ENCODE measurements at places on chromosomes 6 and 20. TPM values are rescaled to one million over a fixed set of nuclear protein-coding genes. Genes with fewer than 3 reads are reported as not detected.

DNA sequence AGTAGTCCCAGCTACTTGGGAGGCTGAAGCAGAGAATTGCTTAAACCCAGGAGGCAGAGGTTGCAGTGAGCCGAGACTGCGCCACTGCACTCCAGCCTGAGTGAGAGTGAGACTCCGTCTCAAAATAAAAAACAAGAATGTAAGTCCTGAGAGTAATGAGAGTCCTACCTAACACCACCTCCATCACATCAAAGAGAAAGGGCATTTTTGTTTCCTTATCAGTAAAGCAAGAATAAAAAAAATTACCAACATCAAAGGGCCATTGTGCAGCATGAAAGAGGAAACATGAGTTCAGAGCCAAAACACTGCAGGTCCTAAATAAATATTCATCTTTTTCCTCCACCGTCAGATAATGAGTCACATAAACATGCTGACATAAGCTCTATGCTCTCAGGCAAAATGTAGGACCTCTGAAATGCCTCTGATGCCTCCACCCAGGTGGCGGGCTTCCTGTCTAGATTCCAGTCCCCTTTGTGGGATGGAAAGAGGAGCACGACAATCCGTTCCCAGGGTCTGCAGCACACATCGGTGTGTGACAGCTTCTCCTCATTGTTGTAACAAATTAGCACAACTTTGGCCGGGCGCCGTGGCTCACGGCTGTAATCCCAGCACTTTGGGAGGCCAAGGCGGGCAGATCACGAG, 7.2 kb downstream of the ATP9A start:
- H3K27ac ChIP-seq, result peak overlapping the region; percentile 29
- no peaks in the 10 kb centered on the region for H3K27me3 ChIP-seq

ZFP57 gene
- total RNA-seq, result not detected

- H3K36me3 ChIP-seq, result no peaks in the 10 kb centered on the region
- H3K4me3 ChIP-seq, result peak overlapping the region; percentile 96
- peak overlapping the region; percentile 92 for H3K27ac ChIP-seq
- H3K27me3 ChIP-seq, result peaks cover 32% of the 10 kb centered on the region
- H3K4me1 ChIP-seq, result peaks cover 39% of the 10 kb centered on the region
- DNase-seq, result peak; percentile 38
Observed at GRCh38 chr6:7108196-7108963, 619 bp downstream of the RREB1 start.

PHACTR1 gene
- 10.3 TPM for total RNA-seq

DNA sequence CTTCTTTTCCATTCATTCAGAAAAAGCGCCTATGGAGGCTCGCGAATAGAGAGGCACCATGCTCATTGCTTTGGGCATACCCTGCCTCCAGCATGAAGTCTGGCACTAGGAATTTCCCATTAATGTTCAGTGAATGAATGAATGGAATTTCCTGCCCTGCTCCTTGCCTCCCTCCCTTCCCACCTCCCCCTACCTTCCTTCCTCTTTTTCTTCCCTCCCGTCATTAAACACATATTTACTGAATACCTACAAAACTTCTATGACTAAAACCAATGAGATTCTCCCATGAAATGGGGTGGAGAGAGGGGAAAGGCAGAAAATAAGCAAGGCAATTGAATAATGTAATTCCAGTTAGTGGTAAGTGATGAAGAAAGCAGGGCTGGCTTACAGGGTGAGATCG, 213.8 kb upstream of the AGPAT4 start:
- no peaks in the 10 kb centered on the region for H3K36me3 ChIP-seq
- DNase-seq, result no peak
- no peak overlapping the region for H3K4me3 ChIP-seq
- H3K4me1 ChIP-seq, result peaks cover 5% of the 10 kb centered on the region
- H3K27me3 ChIP-seq, result no peaks in the 10 kb centered on the region

GRCh38 chr6:149013586-149014344, 266.9 kb downstream of the UST start:
- H3K4me3 ChIP-seq, result no peak overlapping the region
- DNase-seq, result no peak
- peaks cover 4% of the 10 kb centered on the region for H3K4me1 ChIP-seq
- H3K27ac ChIP-seq, result peak overlapping the region; percentile 30
- no peaks in the 10 kb centered on the region for H3K36me3 ChIP-seq
- H3K27me3 ChIP-seq, result no peaks in the 10 kb centered on the region

- DNase-seq, result no peak
- H3K4me1 ChIP-seq, result peaks cover 18% of the 10 kb centered on the region
- H3K27me3 ChIP-seq, result no peaks in the 10 kb centered on the region
Observed at GRCh38 chr6:89975991-89976693, 81.9 kb downstream of the GJA10 start.

- H3K27me3 ChIP-seq, result no peaks in the 10 kb centered on the region
- H3K36me3 ChIP-seq, result no peaks in the 10 kb centered on the region
- no peak overlapping the region for H3K4me3 ChIP-seq
- H3K27ac ChIP-seq, result no peak overlapping the region
- H3K4me1 ChIP-seq, result peaks cover 8% of the 10 kb centered on the region
Observed at GRCh38 chr6:7236306-7237209, 76.4 kb downstream of the SSR1 start.

DNA sequence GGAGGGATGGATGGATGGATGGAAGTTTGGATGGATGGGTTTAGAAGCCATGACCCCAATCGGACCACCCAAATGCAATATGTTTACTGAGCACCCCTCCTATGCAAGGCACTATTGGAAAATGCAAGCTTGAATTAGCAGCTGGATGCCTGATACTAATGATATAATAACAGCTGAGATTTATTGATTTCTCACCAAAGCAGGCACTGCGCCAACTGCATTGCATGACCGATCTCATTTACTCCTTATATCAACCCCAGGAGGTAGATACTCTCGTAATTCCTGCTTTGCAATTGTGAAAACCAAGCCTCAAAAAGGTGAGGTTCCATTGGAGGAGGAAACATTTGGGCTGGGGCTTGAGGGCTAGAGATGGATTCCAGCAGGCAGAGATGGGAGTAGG, 89.7 kb downstream of the KCNB1 start:
- no peak for DNase-seq
- H3K4me1 ChIP-seq, result peaks cover 10% of the 10 kb centered on the region
- H3K27ac ChIP-seq, result no peak overlapping the region
- H3K4me3 ChIP-seq, result no peak overlapping the region
- H3K27me3 ChIP-seq, result no peaks in the 10 kb centered on the region
- H3K36me3 ChIP-seq, result no peaks in the 10 kb centered on the region

DNA sequence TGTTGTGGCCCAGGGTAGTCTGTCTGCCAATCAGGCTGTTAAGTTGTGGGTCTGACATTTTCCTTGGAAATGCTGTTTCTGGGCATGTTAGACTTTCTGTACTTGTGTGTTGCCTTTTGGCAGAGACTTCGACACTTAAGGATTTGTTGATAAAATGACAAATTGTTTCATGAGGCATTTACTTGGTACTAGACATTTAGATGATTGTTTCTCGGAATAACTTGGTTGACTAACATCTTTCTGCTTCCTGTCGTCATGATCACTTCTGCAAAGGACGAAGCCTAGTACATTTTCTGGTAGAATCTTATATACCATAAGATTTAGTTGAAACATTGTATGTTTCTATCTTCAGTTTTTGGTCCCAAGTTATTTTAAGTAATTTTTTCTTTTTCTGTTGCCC, 34.1 kb downstream of the UTRN start:
- no peaks in the 10 kb centered on the region for H3K36me3 ChIP-seq
- no peak overlapping the region for H3K27ac ChIP-seq
- H3K27me3 ChIP-seq, result no peaks in the 10 kb centered on the region
- no peak overlapping the region for H3K4me3 ChIP-seq
- DNase-seq, result no peak

- DNase-seq, result peak; percentile 36
- H3K27me3 ChIP-seq, result peaks cover 73% of the 10 kb centered on the region
- peaks cover 12% of the 10 kb centered on the region for H3K4me1 ChIP-seq
- H3K36me3 ChIP-seq, result no peaks in the 10 kb centered on the region
- H3K27ac ChIP-seq, result no peak overlapping the region
- peak overlapping the region; percentile 81 for H3K4me3 ChIP-seq
Observed at GRCh38 chr6:11043378-11043960, 636 bp downstream of the ELOVL2 start.

DNA sequence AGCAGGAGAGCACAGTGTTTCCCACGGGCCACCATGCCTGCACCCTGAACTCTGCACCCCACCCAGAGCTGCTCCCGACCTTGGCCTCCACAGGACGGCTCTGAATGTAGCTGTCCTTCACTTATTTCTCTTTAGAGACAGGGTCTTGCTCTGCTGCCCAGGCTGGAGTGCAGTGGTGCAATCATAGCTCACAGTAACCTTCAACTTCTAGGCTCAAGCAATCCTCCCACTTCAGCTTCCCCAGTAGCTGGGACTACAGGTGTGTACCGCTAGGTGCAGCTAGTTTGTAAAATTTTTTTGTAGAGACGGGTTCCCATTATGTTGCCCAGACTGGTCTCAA, 130.9 kb downstream of the AGPAT4 start:
- no peaks in the 10 kb centered on the region for H3K4me1 ChIP-seq
- no peak overlapping the region for H3K27ac ChIP-seq
- H3K4me3 ChIP-seq, result no peak overlapping the region
- H3K27me3 ChIP-seq, result no peaks in the 10 kb centered on the region

DNA sequence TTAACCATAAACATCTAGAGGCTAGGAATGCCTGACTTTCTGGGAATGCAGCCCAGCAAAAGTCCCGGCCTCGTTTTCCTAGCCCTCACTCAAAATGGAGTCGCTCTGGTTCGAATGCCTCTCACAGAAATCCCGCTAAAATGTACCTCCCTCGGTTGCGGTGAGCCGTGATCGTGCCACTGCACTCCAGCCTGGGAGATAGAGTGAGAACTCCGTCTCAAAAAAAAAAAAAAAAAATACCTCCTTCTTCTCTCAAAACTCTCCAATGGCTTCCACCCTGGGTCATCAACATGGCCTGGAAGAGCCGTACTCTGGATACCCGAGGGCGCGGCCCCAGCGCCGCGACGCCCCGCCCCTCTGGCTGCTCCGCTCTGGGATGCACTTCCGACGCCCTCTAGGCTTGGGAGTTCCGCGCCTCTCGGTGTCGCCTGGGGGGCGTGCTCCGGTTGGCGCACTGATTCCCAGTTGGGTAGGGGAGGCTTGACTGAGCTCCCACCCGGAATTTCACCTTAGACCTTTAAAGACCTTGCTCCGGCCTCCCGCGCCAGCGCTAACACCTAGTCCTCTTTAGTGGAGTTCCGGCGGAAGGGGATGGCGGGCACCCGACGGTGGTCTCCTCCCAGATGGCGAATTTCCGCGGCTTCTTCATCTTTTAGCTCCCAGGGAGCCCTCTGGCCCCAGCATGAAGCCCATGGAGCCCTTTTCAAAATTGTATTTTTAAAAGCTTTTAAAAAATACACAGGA, 12.3 kb downstream of the HMGN4 start:
- H3K27me3 ChIP-seq, result peaks cover 7% of the 10 kb centered on the region
- peak overlapping the region; percentile 94 for H3K27ac ChIP-seq
- no peaks in the 10 kb centered on the region for H3K36me3 ChIP-seq
- DNase-seq, result peak; percentile 62

DNA sequence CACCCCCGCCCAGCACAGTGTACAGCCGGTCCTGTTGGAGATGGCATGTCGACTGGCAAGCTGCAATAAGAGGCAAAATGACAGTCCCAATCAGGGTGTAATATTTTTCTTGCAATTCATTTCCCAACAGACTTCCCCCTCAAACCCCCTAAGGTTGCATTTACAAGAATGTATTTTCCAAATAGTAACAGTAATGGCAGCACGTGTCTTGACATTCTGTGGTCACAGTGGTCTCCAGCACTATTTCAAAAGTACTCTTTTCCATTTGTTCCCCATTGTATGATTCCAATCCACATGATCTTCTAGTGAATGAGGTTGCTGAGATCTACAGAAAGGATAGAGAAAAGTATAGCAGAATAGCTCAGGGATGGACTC, 97.8 kb upstream of the CARMIL1 start:
- no peak overlapping the region for H3K27ac ChIP-seq
- H3K4me1 ChIP-seq, result no peaks in the 10 kb centered on the region
- H3K36me3 ChIP-seq, result no peaks in the 10 kb centered on the region
- peaks cover 5% of the 10 kb centered on the region for H3K27me3 ChIP-seq

DNA sequence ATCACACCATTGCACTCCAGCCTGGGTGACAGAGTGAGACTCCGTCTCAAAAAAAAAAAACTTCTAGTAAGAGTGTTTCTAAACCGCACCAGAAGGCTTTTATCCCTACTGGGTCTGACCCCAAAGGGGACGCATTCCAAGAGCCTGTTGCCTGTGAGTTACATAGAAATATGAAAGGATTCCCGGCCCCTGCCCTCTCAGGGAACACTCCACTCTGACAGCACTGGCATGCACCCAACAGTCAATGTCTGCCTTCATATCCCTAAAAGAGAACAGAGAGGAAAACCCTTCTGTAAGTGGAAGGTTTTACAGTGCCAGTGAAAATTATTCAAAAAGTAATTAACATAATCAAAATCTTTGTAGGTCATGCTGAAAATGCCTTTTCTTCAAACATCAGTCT, 117.1 kb upstream of the PTPRT start:
- H3K4me3 ChIP-seq, result no peak overlapping the region
- H3K36me3 ChIP-seq, result no peaks in the 10 kb centered on the region

GRCh38 chr6:35948725-35949124, 27.8 kb upstream of the SRPK1 start:
- H3K27ac ChIP-seq, result no peak overlapping the region
- H3K4me1 ChIP-seq, result no peaks in the 10 kb centered on the region
- no peaks in the 10 kb centered on the region for H3K27me3 ChIP-seq
- DNase-seq, result peak; percentile 12

GRCh38 chr6:37675606-37676005, 22.1 kb downstream of the MDGA1 start:
- no peaks in the 10 kb centered on the region for H3K36me3 ChIP-seq
- no peak overlapping the region for H3K4me3 ChIP-seq
- H3K4me1 ChIP-seq, result peaks cover 50% of the 10 kb centered on the region
- H3K27me3 ChIP-seq, result no peaks in the 10 kb centered on the region
- no peak overlapping the region for H3K27ac ChIP-seq

DNA sequence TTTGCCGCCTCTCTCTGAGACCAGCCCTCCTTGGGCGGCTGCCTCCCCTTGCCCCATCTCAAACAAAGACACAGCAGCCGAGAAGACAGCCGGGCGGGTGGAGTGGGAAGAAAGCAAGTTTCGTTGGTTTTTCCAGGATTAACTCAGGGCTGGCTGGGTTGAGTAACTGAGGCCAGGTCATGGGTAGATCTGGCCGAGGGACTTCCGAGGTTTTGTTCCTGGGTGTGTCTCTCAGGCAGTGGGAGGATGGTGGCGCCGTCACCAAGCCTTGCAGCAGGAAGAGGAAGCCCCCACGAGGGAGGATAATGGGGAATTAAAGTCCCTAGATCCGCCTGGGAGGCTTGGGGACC, 167.2 kb downstream of the TTLL2 start:
- no peak overlapping the region for H3K4me3 ChIP-seq
- peaks cover 13% of the 10 kb centered on the region for H3K27me3 ChIP-seq
- H3K27ac ChIP-seq, result no peak overlapping the region
- no peak for DNase-seq

DLL1 gene
- 59.8 TPM for total RNA-seq

BMP7 gene
- total RNA-seq, result 14.5 TPM

Measured in neural crest cell (in vitro differentiated cells).